ENCODE measurements at places on chromosomes 3 and 15. TPM values are rescaled to one million over a fixed set of nuclear protein-coding genes. Genes with fewer than 3 reads are reported as not detected.

PFKFB4 gene
- total RNA-seq: 6.1 TPM

- H3K4me1 ChIP-seq: peaks cover 5% of the 10 kb centered on the region
- H3K27ac ChIP-seq: no peak overlapping the region
- H3K27me3 ChIP-seq: no peaks in the 10 kb centered on the region
- no peak overlapping the region for H3K4me3 ChIP-seq
- no peak for DNase-seq
- peaks cover 40% of the 10 kb centered on the region for H3K36me3 ChIP-seq
Observed at GRCh38 chr3:56776556-56776950, 25.2 kb downstream of the ARHGEF3 start.

DNA sequence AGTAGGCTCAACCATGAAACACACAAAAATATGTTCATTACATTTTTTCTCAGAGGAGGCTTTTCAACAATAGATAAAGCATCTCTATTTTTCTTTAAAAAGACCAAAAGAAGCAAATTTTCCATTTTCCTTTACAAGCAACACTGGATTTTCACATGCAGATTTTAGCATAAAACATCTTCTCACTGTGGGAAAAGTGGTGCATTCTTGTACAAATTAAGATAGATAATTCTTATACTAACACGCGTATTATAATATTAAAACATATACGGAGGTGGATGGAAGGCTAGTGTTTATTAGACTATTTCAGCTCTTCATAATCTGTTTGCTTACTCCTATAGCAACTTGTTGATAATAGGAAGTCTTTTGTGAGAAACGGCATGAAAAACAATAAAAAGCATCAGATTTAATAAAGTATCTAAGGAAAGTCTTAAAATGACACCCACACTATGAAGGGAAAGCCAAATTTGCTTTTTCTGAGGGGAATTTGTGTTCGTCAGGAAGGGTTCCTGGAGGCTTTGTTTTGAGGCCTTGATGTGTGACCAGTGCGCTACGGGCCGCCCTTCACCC is 529.6 kb downstream of the SOX2 start:
- H3K4me3 ChIP-seq: no peak overlapping the region
- H3K4me1 ChIP-seq: no peaks in the 10 kb centered on the region
- no peak for DNase-seq
- H3K27ac ChIP-seq: no peak overlapping the region
- H3K27me3 ChIP-seq: no peaks in the 10 kb centered on the region

- DNase-seq: no peak
- no peaks in the 10 kb centered on the region for H3K27me3 ChIP-seq
- no peaks in the 10 kb centered on the region for H3K36me3 ChIP-seq
- H3K4me1 ChIP-seq: no peaks in the 10 kb centered on the region
Observed at GRCh38 chr3:18791182-18791581, 357.1 kb upstream of the KCNH8 start.

OXTR gene
- 0.80 TPM for total RNA-seq

- peaks cover 62% of the 10 kb centered on the region for H3K36me3 ChIP-seq
- H3K4me3 ChIP-seq: no peak overlapping the region
- H3K4me1 ChIP-seq: no peaks in the 10 kb centered on the region
- DNase-seq: no peak
- H3K27me3 ChIP-seq: no peaks in the 10 kb centered on the region
- H3K27ac ChIP-seq: no peak overlapping the region
Observed at GRCh38 chr3:49310677-49311076, 29.2 kb downstream of the USP4 start.

- H3K4me3 ChIP-seq: no peak overlapping the region
- H3K27ac ChIP-seq: no peak overlapping the region
- no peaks in the 10 kb centered on the region for H3K36me3 ChIP-seq
- no peaks in the 10 kb centered on the region for H3K27me3 ChIP-seq
- no peak for DNase-seq
Observed at GRCh38 chr3:70736009-70736408, 423.6 kb upstream of the MDFIC2 start.

KNL1 gene
- total RNA-seq: 25.8 TPM

GRCh38 chr3:144636833-144637232 is 665.2 kb downstream of the DIPK2A start:
- no peak overlapping the region for H3K27ac ChIP-seq
- DNase-seq: no peak
- no peaks in the 10 kb centered on the region for H3K4me1 ChIP-seq
- no peaks in the 10 kb centered on the region for H3K27me3 ChIP-seq

DNA sequence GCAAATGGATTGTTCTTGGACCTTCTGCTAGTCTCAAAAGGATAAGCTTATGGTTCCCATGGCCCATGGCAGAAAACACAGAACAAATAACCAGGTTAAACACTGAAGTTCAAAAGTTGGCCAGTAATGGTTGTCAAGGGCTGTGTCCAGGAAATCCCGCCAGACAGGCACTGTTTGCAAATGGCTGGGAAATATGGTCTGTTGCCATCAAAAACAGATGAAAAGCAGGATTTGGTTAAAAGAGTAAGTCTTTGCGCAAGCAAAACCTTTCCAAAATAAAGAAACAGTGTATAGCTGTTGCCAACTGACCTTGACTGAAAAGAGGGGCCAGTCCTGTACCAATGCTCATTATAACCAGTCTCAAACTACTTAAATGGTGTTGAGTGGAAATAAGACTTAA is 58.6 kb downstream of the WWTR1 start:
- H3K4me1 ChIP-seq: no peaks in the 10 kb centered on the region
- H3K27me3 ChIP-seq: no peaks in the 10 kb centered on the region
- H3K36me3 ChIP-seq: no peaks in the 10 kb centered on the region

C3orf70 gene
- total RNA-seq: 0.76 TPM

DNA sequence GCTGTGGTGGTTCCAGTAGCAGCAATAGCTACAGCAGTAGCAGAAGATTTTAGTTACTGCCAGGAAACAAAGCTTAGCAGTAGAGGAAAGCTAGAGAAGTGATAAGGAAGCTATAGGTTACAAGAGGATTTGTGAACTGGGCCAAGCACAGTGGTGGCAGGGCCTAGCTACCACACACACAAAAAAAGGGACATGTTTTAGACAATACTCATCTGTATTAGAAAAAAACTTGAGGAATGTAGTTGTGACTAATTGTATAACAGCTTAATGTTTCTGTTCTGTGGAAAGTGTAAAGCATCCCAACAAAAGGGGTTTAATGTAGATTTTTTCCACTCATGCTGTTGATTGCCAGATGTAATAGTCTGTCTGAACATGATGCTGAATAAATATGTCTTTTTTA is 29.9 kb upstream of the PFN2 start:
- H3K27ac ChIP-seq: no peak overlapping the region
- no peaks in the 10 kb centered on the region for H3K36me3 ChIP-seq
- no peaks in the 10 kb centered on the region for H3K27me3 ChIP-seq
- H3K4me3 ChIP-seq: no peak overlapping the region
- H3K4me1 ChIP-seq: no peaks in the 10 kb centered on the region
- DNase-seq: no peak

CCR8 gene
- total RNA-seq: 1.8 TPM

DNA sequence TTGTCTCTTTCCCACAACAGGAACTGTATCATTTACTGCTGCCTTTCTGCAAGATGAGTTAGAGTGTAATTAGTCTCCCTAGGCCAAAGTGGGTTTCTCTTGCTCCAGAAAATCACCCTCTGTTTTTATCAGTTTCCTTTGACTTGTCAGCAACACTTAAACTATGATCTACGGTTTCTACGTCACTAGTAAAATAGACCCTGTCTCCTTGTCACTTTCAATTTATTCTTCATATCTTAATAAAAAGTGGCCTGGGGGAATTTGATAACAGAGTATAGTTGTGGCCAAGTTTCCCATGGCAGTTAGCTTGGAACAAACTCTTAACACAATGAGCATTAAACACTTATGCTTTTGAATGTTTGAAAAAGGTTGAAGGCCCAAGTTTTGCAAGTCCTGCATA is 79.6 kb downstream of the CGNL1 start:
- no peak overlapping the region for H3K4me3 ChIP-seq
- DNase-seq: no peak
- H3K4me1 ChIP-seq: no peaks in the 10 kb centered on the region
- H3K36me3 ChIP-seq: no peaks in the 10 kb centered on the region
- H3K27ac ChIP-seq: no peak overlapping the region

IL5RA gene
- 0.85 TPM for total RNA-seq

DPPA4 gene
- 13.6 TPM for total RNA-seq

DNA sequence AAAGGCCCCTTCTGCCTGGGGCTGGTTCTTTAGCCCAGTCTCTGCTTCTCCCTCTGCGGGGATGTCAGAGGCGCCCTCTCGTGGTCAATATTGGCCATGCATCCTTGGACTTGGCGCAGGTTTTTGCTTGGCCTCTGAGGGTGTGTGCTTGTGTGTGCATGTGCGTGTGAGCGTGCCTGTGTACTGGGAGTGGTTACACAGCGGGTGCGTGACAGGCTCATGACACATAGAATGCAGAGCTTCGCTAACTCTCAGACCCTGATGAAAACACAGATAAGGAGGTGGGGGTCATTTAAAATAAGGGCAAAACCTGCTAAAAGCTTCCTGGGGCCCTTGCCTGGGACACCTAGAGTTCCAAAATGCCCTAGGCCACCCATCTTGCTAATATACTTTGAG is 160.9 kb downstream of the SMAD6 start:
- H3K27ac ChIP-seq: no peak overlapping the region
- H3K36me3 ChIP-seq: no peaks in the 10 kb centered on the region
- H3K4me1 ChIP-seq: no peaks in the 10 kb centered on the region
- no peaks in the 10 kb centered on the region for H3K27me3 ChIP-seq

GRCh38 chr3:37173806-37174205 is 576 bp downstream of the LRRFIP2 start:
- peaks cover 6% of the 10 kb centered on the region for H3K4me1 ChIP-seq
- DNase-seq: no peak
- H3K4me3 ChIP-seq: no peak overlapping the region
- H3K27ac ChIP-seq: peak overlapping the region; percentile 19
- no peaks in the 10 kb centered on the region for H3K36me3 ChIP-seq

GRCh38 chr3:195448205-195448875 is 5.5 kb upstream of the ACAP2 start:
- no peak for DNase-seq
- peaks cover 4% of the 10 kb centered on the region for H3K4me1 ChIP-seq
- no peaks in the 10 kb centered on the region for H3K36me3 ChIP-seq
- no peak overlapping the region for H3K4me3 ChIP-seq
